H4 (cell line): ENCODE measurements at places on chromosomes 11 and 22.

DNA sequence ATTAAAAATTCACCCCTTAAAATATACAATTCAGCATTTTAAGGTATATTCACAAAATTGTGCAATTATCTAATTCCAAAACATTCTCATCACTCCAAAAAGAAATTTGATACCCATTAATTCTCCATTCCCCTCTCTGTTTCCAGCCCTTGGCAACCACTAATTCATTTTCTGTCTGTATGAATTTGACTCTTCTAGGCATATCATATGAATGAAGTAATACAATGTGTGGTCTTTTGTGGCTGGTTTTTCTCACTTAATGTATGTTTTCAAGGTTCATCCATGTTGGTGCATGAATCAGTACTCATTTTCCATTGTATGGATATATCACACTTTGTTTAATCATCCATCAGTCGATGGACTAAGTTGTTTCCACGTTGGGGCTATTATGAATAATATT is 29.0 kb upstream of the ACCSL start:
- no peak for DNase-seq

GRCh38 chr11:124867700-124868099 is 2.5 kb downstream of the ROBO3 start:
- no peak for DNase-seq

- no peak for DNase-seq
These were observed 15.0 kb downstream of the SYTL2 start for GRCh38 chr11:85795712-85796487.

DNA sequence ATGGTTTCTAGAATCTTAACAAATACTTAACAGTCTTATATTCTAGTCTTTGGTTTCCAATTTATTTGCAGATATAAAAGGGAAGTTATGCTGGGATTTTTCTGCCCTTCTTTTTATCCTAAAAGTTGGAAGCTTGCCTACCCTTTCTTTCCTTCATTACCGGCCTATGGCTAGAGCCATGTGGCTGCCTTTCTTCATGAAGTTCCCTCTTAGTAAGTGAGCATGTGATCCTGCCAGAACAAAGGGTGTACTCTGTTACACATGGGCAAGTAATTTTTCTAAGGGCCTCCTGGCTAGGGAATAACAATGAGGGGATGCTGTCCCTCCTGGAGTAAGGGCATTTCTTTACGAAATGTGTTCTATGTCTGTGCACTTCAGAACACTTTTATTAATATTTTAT is 252.1 kb upstream of the PITPNB start:
- DNase-seq = no peak

GRCh38 chr11:12058425-12059115 is 50.1 kb upstream of the DKK3 start:
- DNase-seq = no peak

- no peak for DNase-seq
These were observed 456.5 kb upstream of the CNTN5 start for GRCh38 chr11:98564233-98564632.

- DNase-seq = no peak
These were observed 3.3 kb downstream of the MAP4K2 start for GRCh38 chr11:64799623-64800302.

DNA sequence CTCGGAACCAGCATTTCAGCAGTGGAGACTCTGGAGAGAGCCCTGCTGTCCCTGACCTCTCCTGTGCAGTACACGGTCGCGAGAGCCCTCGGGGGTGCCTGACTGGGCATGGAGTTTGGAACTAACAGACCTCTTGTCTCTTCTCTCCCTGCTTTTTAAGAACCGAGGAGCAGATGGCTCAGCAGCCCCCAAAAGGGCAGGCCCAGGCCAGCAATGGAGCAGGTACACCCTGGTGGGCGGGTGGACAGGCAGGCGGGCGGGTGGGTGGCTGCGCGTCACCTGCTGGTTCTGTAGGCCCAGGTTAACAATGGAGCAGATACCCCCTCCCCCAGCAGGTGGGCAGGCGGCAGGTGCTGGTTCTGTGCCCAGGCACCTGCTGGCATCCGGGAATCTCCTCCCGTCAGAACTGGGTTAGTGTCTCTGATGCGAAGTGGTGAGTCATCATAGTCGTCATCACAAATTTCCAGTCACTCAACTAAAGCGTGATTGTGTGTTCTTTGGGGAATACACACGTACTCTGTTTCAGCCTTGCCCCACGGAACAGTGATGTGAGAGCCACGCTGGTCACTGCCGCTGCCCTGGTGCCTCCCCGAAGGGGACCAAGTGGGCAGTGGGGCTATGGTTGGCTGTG is 41.1 kb downstream of the GRAMD4 start:
- DNase-seq = peak; percentile 43

GRCh38 chr22:39430576-39431150 is 26.1 kb upstream of the MGAT3 start:
- DNase-seq = no peak

DNA sequence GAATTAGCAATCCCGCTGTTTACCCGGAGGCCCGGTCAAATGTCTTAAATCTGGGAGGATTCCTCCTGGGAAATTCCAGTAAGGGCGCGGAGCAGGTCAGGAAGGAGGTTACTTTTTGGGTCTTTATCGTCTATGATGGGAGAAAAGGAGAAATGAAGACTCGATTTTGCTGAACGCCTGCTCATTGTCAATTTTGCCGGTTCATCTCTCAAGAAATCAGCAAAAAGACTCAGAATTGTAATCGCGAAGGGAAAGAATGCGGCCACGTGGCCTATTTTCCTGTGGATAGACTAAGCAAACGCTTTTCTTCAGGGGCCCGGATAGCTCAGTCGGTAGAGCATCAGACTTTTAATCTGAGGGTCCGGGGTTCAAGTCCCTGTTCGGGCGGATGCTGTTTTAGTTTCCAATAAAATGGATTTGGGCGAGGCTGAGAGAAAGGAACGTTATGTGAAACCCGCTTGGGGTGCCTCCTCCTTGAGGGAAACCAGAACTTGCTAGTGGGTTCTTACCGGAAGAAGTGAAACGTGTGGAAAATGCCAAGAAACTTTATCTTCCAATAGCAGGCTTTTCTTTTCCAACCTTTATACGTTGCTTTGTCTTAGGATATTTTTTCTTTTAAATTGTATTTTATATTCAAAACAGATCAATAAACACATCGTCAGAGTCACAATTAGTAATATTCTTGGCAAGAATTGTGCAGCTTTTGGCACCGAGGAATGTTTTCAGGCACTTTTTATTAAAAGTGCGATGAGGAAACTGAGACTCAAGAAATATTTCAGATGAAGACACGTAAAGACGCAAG is 45.0 kb downstream of the OR4D9 start:
- DNase-seq = peak; percentile 83

GRCh38 chr11:9208726-9209501 is 56.2 kb downstream of the DENND5A start:
- DNase-seq = no peak

GRCh38 chr22:41362615-41363014 is 19.1 kb upstream of the TEF start:
- no peak for DNase-seq

DNA sequence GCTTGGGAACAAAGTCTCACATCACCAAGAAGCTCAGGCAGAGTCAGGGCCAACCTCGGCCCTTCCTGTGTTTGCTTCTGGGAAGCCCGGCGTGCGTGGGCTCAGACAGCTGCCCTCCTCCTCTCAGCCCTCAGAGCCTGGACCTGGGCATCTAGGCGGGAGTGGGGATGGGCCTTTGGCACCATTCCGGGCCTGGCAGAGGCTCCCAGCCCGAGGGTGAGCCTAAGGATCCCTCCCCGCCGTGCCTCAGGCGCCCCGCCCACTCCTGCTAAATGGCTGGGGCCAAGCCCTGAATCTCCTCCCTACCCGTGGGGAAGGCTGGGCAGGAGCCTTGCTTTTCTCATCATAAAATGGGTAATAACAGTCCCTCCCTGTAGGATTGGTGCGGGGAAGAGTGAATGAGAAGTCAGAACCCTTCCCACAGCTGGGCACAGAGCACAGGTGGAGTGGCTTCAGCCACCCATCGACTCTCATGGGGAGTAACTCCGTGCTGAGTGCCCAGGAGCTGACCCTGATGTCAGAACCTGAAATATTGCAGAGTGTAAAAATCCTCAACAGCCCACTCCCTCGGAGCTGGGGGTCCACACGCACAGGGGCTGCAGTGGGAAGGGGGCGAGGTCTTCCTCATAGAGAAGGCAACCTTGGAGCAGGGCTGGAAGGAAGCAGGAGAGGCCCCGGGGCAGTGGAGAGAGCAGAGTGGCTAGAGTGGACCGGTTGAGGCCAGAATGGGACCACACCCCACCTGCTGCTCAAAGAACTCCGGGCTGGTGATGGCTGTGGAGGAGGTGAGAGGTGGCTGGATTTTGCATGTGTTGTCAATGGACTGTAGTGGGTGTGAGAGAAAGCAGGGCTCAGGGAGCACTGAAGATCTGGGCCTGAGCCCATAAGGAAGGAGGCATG is 18.8 kb upstream of the CDKN1C start:
- DNase-seq = no peak

- no peak for DNase-seq
These were observed 40.1 kb downstream of the EIF4ENIF1 start for GRCh38 chr22:31449506-31449905.

- peak; percentile 6 for DNase-seq
These were observed 161.5 kb upstream of the ARHGAP42 start for GRCh38 chr11:100525635-100526034.
